ENCODE measurements at places on chromosomes 11 and 22.
A peak's percentile ranks its signal among the peaks of the same experiment; 100 is the strongest.

GRCh38 chr11:61472282-61472681, 36.3 kb upstream of the LRRC10B start:
- DNase-seq = no peak

DNA sequence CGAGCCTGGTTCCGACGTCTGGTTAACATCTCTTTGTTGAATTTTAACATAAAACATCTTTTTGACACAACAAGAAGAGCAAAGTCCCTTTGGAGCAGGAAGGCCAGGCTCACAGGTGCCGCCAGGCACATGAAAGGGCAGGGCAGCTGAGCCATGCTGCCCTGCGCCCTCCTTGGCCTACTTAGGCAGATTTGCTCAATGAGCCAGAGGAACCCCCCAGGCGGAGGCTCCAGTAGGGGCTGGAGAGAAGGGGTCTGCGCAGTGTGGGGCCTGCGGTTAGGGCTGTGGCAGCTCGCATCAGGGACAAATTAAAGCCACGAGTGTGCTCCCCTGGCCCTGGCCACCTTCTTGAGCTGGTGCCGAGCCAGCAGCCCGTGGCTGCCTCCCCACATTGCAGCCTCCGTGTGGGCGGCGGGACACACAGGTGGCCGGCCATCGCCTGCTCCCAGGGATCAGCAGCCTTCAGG, 9.9 kb upstream of the SLC22A12 start:
- no peak for DNase-seq

- no peak for DNase-seq
Measured at GRCh38 chr22:24357547-24357946, 69.9 kb upstream of the ADORA2A start.

DNA sequence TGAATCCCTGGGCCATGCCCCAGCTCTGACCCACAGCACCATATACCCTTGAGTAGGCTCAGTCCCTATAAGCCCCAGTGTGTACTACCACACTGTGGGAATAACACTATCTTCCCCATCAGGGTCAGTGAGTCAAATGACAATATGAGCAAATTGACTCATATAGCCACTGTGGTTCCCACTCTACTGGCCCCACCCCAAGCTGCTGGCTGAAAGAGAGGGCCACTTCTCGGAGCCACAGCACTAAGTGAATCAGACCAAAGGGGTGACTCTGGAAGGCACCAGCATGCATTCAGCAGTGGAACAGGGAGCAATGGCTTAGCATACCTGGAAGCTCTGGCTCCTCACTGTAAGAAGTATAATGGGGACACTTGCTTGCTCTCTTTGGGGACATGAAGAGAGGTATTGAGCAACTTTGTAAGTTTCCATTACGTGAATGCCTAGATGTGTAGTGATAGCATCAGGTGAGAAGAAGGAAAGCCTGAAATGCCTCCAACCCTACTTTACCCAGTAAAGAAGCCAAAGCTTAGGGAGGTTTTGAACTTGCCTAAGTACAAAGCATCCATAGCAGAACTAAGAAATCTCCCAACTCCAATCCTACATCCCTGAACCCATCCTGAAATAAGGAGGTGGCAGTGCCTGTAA, 13.5 kb downstream of the CD59 start:
- DNase-seq = no peak

DNA sequence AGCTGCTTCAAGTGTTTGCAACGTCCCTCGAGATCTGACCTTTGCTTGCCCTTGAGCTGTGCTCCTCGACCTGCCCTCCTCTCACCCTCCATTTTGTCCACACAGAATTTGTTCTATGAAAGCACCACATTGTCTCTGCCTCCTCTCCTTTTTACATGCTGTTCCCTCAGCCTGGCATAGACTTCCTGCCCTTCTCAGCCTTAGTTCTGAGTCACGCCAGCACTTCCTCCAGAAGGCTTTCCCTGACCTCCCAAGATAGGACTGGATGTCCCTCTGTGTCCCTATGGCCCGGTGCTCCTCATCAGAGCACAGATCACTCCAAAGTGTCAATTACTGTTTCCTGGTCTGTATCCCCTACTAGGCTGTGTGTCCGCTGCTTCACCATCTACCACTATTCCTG, 16.2 kb downstream of the JHY start:
- no peak for DNase-seq

DNA sequence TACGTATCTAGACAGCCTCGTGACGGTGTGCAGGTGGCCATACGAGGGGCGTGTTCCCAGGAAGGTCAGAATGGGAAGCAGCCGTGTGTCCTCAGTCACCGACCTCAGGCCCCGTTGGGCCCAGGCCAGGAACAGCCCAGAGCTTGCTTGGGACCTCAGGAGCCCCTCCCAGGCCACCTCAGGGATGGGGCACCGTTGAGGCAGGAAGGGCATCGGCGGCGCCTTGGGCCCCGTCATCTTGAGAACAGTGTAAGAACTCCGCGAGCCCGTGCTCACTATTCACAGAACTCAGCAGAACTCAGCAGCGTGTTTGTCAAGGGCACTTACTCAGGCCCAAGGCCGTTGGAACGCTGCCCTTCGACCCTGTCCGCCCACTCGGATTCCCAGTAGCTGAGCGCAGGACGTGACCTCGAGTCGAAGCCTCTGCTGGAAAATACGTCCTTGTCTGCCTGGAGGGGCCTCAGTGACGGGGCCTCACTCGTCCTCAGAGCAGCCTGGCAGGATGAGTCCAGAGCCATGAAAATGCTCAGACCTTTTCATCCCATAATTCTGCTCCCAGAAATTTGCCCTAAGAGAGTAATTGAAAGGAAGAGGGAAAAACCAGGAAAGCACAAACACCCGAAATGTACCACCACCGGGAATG, 1134.8 kb downstream of the BRD1 start:
- no peak for DNase-seq

DNA sequence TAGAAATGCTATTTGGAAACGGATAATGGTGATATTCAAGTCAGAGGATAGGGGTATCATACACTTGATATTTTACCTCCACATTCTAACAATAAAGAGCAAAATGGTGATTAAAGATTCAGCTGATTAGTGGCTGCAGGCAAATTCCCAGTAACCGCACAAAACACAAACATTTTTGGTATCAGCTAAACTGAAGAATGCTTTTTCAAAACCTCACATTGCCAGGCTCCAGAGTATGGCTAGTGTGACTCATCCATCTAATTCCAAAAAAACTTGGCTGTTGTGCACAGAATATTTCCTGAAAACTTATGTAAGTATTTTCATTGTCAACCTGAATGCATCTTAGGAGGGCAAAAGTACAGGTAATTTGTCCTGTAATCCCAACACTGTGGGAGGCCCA, 10.9 kb downstream of the SRPRA start:
- no peak for DNase-seq

DNA sequence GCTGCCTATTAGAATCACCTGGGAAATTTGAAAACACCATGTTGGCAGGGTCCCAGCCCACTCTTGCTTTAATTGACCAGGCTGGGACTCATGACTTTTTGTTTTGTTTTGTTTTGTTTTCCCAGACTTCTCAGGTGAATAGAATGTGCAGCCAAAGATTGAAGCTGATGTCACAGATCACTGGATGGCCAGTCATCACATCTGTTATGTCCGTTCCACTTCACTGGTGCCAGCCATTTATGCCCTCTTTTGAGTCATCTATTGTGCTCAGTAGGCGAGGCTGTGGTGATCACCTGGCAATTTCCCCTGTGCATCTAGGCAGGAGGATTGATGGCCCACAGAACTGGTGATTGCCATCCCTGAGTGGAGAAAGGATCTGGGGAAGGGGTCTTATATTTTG, 297.3 kb downstream of the INSC start:
- peak; percentile 5 for DNase-seq

DNA sequence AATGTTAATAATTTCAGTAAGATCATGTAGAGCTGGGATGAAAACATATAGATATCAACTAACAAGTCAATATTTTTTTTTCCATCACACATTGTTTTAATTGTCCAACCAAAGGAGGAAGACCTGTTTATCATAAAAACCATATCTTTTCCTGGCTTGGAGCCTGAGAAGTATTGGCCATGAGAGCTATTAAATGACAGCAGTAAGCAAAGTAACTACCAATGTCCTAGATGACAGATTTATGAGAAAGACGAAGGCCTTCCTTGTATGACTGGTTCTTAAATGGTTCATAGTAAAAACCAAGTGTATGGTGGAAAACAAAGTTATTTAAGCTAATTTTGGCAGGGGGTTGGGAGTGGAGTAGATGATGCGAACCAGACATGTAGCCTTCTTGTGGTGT, 1147.1 kb upstream of the TENM4 start:
- DNase-seq = no peak

DNA sequence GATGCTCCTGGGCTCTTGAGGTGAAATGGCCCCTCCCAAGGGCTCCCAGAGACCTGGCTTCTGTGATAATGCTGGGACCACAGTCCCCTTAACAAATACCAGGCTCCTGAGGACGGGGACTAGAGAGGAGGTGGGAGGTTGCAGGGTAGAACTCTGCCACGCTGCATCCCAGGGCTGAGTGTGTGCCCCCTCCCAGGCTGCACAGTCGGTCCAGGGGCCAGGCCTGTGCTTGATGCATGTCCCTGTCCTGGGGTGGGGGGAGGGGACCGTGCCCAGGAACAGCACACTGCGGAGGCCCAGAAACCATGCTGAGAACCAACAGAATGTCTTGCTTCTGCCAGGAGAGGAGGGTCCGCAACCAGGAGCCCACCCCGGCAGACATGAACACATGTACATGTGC, 9.3 kb downstream of the CSF2RB start:
- no peak for DNase-seq

GRCh38 chr11:118272001-118272400, 7.9 kb upstream of the MPZL2 start:
- no peak for DNase-seq

DNA sequence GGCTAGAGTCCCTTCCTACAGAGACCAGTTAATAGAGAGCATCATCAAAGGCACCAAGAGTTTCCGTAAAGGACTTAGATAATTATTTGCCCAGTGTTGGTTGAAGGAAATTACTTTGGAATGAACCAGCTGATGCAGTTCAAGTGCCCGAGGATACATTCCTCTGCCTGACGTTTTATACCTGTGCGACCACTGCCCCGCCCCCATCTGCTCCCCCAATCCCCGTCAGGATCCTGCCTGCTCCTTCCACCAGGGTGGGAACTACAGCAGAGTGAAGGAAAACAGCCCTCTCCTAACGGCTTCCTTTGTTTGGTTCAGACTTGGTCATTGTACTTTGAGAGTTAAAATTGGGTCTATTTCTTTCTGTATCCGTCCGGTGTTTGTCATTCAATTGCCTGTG, 761.5 kb downstream of the NTM start:
- DNase-seq = peak; percentile 68

GRCh38 chr11:90661233-90661632, 438.4 kb upstream of the CHORDC1 start:
- no peak for DNase-seq
